HepG2 (cell line): ENCODE measurements at places on chromosomes 3 and 15.

GRCh38 chr3:43206632-43207031, 79.7 kb upstream of the SNRK start:
- no peak for DNase-seq

DNA sequence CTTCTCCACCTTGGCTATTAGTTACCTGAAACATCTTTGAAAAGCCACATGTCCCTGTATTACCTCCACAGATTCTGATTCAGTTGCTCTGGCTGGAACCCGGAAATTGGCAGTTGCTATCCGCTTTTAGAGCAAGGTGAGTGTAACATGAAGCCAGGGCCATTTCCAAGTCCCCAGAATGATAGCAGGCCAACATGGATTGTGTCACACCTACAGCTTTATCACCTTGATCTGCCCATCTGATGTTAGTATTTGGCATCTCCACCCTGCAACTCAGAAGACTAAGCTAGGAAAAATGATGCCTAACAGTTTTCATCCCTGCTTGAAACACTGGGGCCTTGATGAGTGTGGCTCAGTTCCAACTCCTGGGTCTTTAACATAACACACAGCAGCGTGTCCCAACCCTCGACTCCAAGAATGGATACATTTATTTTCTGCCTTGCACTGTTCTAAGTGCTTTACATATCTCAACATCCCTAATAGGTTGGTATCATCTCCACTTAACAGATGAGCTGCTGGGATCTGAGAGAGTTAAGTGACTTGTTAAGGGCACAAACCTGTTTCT, 21.3 kb upstream of the NUDT16 start:
- no peak for DNase-seq

DNA sequence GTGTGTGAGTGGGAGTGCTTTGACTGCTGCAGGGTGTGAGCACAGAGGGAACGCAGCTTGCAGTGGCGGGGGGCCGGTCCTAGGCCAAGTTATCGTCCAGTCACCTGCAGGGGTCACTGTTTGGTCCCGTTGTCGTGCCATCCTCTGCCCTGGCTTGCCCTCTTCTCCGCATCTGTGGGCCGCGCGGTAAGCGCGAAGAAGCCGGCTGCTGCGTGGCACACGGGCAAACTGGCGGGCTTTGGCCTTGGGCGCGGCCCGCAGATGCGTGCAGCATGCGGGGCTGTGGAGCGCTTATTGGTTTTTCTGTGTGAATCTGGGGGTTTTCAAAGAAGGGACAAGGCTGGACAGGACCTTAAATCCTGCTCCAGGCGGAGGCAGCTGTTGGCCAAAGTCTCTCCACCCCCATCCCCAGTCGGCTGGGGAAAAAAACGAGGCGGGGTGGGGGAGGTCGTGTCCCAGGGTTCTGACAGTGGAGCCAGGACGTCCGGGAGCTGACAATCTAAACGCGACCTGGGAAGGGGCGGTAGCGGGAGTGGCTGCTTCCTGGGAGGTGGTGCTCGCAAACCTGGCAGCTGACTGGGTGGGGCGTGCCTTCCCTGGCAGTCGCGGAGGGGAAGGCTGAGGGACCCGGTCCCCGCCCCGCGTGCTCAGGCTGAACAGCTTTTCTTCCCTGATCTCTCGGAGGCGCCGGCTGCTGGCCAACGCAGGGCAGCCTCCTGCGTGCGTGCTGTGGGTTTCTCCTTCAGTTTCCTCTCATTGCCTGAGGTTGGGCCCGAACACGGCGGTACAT, 39.7 kb upstream of the VEPH1 start:
- no peak for DNase-seq

DNA sequence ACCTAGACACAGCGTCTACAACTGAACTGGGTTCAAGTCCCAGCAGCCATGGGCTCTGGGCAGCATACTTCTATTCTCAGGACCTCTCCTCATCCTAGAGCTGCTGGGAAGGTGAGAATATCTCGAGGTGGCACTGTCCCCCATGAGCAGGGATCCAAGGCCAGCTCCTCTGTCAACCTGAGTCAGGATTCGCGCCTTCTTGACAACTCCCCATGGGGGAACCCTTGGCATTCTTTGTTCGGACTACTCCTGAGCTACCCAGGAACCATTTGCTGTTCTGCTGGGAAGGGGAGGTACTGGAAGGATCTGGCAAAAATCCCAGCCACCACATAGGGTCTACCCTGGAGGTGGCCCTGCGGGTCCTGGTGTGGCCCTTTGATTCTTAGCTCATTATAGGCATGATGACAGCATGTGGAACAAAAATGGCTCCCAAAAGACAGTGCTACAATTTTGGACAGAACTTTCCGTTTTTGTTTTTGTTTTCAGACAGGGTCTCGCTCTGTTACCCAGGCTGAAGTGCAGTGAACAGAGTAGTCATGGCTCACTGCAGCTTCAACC, 22.3 kb downstream of the PLXNB1 start:
- DNase-seq: no peak

DNA sequence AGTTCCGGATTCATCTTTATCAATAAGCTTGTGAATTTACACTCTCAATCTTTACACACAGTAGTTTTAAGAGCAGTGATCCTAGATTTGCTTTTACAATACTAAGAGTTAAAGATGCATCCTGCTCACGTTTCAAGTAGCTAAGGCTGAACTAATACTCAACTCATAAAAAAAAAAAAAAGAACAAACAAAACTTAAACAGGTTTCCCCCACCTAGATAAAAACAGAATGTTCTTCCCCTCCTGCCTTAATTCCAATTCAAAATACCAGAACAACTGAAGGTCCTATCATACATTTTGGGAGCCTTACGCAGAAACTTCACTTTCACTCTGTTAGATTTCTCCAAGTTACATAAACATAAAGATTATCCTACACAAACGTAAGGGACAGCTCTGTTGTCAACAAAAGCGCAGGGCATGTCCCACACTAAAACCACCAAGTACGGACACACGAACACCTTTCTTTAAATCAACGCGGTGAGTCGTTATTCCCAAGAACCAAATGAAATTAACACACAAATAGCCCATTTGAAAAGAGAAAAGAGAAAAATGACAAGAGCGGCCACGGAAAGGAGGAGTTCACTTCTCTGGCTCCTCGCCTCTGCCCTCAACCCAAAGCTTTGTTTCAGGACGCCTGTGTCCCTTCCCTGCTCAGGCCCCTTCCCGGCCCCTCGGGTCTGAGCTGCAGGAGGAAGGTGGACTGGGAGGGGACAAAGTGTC, 941 bp downstream of the CBLB start:
- no peak for DNase-seq

DNA sequence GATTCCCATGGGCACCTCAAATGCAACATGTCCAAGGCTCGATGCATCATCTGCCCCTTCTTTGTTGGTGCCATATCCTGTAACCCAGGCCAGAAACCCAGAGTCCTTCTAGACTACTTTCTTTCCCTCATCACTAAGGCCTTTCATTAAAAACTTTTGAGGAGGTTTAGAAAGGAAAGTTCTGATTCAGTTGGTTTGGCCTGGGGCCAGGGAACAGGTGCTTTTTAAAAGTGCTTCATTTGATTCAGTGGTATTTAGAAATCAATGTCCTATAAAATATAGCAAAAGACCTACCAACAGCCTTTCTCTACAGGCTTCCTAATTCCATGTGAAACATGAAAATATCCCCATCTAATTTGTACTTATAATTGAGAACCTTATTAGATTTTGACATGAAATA, 341.9 kb upstream of the RORA start:
- DNase-seq: no peak

GRCh38 chr3:159938714-159939113, 49.9 kb upstream of the IL12A start:
- no peak for DNase-seq

DNA sequence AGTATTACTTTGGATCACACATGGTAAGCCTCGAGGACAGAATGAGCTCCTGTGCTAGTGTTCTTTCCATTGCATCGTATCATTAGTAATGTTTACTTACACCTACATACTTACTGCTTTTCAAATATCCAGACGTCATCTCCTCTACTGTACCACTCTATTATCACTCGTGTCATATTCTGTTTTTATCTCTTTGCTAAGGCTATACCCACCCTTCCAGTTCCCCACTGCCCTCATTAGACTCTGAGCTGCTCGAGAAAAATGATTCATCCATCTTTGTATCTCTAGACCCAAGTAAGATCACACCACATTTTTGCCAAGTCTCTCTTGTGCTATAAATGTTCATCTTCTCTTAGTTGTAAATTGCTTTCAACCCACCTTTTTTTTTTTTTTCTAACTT, 245.7 kb downstream of the TIGIT start:
- no peak for DNase-seq

DNA sequence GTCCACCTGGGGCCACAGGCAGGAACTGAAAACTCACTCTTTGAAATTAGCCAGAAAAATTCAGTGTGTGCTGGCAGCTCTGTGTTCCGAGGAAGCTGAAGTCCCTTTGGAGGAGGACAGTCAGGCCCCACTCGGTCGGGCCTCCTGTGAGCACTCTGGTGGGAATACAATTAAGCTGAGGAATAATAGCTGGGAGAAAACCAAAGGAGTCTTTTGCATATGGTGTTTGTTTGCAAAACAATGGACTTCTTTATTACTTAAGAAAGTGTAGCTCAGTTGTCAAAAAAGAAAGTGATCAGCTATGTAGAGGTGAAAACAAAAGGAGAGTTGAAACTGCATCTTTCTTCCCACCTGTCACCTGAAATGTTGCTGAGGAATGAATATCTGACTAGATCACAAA, 202.5 kb downstream of the MEIS2 start:
- DNase-seq: no peak

DNA sequence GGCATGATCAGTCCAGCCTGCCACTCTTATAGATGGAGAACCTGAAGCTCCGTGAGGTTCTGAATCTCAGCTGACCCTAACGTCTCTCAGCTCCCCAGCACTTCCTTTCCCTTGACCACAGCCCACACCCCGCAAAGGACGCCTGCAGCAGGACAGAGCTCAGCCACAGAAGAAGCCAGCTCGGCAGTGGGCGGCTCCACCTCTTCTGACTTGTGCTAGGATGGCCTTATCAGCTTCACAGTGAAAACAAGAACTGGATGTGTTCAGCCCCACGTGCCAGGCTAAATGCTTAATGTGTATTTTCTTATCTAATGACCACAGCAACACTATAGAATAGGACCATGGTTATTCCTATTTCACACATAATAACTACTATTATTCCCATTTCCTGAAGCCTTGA, 127.6 kb downstream of the ARNT2 start:
- no peak for DNase-seq

DNA sequence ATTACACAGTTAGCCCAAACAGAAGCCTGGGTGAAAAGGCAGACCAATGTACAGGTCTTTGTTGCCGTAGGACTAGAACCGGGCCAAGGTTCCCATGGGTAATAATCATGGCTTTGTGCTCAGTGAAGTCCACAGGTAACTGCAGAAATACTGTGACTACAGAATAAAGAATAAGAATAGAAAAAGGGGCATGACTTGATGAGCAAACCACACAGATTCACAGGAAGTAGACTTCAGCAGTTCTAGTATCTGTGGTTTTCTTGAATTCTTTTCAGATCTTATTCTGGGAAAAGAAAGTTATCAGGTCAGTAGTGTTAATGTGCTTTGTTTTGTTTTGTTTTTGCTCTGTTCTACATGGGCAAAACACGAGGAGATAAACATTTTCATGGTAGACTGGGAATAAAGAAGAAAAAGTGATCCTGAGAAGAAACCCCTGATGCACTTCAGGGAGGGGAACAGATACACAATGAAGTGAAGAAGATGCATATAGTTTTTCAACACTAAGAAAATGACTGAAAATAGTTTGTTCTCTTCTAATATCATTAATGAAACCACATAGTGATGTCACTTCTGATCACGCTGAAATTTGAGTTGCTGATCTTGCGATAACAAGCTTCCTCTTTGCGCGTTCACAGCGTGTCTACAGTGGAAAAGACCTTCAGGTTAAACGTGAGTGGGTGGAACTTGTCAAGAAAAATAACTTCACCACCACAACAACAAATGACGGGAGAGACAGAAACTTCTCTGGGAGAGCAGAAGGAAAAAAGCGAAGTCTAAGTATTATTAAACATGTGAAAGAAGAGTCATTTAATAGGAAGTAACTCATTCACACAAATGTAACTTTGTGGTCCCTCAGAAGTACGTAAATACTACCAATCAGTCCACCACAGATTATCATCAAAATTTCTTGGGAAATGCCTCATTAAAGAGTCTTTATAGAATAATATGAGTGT, 315.8 kb upstream of the SATB1 start:
- no peak for DNase-seq

DNA sequence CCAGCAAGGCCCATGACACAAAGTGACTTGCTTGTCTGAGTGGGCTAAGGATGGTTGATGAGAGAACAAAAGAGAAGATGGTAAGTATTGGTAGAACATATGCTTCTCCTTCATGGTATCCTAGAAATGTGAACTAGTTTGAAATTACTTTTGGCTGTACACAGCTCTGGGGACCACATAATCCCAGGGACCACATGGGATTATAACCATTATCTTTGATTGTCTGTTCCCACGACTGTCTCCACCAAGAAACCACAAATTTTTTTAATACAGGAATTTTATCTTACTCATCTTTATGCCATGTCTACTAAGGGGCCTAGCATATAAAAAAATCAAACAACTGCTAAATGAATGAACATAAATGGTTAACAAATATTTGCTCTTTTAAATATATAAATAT, 155.3 kb upstream of the PRICKLE2 start:
- no peak for DNase-seq

- DNase-seq: no peak
Measured at GRCh38 chr15:99440551-99441443, 125.0 kb upstream of the MEF2A start.

DNA sequence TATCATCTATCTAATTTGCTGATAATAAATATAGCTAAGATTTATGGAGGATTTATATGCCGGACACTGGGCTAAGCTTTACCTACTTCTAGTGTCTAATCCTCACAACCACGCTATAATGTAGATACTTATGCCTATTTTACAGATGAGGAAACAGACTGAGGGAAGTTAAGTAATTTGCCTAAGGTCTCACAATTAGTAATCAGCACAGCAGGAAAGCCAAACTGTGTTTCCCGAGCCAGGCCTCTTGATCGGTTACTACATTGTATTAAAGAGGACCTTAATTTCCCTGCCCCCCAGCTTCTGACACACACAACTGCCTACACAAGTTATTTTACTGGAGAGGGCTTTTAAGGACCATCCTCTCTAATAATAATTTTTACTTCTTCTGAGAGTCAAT, 40.9 kb downstream of the ONECUT1 start:
- DNase-seq: no peak

GRCh38 chr15:88139936-88140335, 116.6 kb downstream of the NTRK3 start:
- no peak for DNase-seq

GRCh38 chr15:38520035-38520434, 44.6 kb downstream of the RASGRP1 start:
- DNase-seq: no peak
